Fibroblast of skin of back (primary cell): ENCODE measurements at places on chromosomes 3 and 15.
A peak's percentile ranks its signal among the peaks of the same experiment; 100 is the strongest.

GRCh38 chr15:70587896-70588567 is 175.3 kb downstream of the UACA start:
- no peak for DNase-seq

- no peak for DNase-seq
These were observed 31.4 kb downstream of the STARD5 start for GRCh38 chr15:81292523-81293001.

DNA sequence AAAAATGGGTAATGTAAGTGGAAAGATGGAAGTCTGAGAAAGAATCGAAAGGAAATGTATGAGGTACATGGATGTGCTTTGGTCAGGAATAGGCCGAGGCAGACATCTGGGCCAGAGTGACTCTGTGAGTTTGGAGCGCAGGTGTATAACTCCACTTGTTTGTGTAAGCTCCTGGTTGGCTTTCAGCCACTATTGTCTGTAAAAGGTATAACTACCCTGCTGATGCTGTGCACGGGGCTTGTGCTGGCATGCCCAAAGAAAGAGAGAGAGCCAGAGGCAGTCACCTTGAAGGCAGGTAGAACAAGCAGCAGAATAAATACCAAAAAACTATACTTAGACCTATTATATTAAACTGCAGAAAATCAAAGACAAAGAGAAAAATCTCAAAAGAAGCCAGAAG is 32.7 kb upstream of the CD96 start:
- DNase-seq, result no peak

GRCh38 chr3:19598870-19599269 is 335.1 kb downstream of the EFHB start:
- no peak for DNase-seq

DNA sequence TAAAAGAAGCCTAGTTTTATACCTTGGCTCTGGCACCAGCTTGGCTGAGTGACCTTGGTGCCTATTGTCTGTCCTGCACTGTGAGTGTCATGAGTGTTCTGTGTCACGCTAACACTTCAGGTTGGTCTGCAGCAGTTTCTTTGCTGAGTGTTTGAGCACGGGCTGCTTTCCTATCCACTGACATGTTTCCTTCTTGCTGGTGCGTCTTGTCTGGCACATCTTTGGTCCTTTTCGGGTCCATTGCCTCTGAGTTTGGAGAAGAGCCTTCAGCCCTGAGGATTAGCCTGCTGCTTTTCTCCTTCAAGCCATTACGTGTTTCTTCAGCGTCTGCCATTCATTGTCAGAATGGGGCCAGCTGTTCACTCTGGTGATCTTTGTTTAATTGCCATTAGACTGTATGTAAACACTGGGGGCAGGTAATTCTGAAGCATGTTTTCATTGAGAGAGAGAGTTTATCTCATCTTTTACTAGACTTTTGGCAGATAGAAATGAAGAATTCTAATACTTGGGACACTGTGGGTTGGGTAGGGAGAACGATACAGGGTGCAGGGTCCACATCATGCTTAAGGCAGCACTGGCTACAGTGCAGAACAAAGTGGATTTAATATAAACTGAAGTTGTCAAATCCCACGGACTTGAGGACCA is 55.5 kb downstream of the LRRC28 start:
- DNase-seq, result no peak

DNA sequence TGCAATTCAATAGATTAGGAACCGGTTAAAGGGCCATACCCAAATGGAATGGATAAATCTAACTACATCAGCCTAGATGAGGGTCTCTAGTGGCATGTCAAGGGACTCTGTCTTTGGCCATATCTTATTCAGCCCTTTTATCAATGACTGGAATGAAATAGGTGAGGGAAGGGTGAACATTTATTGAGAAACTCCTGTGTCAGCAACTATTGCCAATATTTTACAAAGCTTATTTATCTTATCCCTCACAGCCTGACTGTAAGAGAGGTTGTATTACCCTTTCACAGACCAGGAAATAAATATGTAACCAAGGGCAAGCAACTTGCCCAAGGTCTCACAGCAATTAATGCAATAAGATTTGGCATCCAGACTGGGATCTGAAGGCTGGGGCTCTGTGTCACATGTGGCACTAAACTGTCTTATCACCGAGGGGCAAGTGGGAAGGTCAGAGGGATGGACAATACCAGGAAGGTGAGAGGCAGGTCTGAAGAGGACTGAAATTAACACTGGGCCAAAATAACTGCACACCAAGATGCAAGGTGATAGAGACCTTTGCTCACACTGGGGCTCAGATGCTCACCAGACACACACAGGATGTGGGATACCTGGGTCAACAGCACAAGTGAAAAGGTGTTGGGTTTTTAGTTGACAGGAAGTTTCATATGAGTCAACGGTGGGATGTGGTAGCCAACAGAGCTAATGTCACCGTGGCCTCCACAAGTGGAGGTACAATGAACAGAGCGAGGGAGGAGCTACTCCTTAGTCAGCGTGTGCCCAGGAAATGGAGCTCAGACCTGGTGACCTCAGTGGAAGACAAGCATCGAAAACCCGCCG is 261.3 kb downstream of the RPLP1 start:
- DNase-seq, result no peak

DNA sequence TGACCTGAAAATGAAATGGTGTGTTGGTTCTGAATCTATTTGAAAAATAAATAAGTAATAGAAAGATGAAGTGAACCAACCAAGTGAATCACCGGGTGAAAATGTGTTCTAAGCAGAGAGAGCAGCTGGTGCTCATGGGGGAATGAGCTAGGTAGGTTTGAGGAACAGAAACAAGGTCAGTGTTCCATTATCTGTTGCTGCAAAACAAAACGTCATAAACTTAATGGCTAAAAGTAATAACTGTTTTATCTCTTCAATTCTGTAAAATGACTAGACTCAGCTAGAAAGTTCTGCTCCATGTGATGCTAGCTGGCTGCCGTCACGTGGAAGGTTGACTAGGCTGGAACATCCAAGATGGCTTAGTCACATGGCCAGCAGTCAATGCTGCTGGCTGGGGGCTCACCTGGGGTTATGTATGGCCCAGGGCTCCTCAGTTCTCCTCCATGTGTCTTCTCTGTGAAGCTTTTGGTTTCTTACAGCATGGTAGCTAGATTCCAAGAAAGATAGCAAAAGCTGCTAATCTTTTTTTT is 13.3 kb upstream of the SH3BP5 start:
- no peak for DNase-seq

GRCh38 chr3:55556619-55557537 is 69.8 kb upstream of the WNT5A start:
- DNase-seq, result peak; percentile 61

- DNase-seq, result no peak
These were observed 143.2 kb upstream of the LIPC start for GRCh38 chr15:58288592-58288991.

DNA sequence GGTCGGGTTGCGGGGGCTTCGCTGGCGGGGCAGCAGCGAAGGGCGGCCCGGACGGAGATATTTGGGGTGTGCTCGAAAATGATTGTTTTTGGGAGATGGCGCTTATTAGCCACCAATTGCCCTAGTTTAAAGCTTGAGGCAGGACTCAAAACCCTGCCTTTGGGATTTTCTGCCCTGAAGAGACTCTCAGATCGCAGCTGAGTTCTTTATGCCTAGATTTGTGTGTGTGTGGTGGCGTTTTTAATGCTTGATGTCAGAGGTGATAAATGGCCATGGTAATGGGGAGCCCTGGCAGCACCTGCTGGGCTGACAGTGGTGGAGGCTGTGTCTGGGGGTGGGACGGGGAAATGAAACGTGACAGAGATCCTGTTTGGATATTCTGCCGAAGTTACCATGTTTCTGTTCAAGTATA is 604 bp downstream of the KCTD6 start:
- DNase-seq, result no peak

DNA sequence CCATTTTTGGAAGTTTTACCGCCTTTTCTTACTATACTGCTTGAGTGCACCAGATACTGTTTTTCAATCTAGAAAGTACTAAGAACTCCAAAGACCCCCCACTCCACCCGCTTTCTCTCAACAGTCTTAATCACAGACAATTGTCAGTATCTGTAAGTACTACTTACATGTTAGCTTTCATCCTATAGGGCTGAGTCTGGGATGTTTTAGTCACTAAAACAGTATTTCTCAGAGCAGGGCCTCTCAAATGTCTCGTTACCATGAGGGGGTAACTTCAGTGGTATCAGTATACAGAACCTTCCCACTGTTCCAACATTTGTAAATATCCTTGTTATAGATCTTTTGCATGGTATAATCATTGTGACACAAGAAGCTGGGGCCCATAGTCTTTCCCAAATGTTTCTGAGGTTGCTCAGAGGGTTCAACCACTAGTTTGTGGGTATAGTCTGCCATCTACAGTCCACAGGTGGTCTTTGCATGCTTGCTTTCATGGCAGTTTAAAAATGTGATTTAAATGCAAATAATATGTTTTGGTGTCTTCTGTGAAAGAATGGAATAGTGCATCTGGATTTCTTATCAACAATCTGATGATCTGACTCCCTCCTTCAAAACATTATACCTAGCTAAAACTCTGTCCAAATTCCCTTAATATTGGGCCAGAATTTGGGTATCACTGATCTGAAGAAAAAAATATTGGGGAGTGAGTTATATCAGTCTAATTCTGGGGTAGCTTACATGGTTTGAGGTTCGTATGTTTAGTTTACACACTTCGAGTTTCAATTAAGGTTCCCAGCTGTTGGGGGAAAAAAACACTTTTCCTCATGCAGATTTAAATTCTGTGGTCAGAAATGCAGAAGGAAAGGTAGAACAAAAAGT is 18.0 kb upstream of the DNAJC13 start:
- DNase-seq, result peak; percentile 58

- peak; percentile 62 for DNase-seq
These were observed 879 bp upstream of the EIF5A2 start for GRCh38 chr3:170909129-170909903.

- no peak for DNase-seq
These were observed 547.2 kb upstream of the TGFBR2 start for GRCh38 chr3:30059240-30059639.

DNA sequence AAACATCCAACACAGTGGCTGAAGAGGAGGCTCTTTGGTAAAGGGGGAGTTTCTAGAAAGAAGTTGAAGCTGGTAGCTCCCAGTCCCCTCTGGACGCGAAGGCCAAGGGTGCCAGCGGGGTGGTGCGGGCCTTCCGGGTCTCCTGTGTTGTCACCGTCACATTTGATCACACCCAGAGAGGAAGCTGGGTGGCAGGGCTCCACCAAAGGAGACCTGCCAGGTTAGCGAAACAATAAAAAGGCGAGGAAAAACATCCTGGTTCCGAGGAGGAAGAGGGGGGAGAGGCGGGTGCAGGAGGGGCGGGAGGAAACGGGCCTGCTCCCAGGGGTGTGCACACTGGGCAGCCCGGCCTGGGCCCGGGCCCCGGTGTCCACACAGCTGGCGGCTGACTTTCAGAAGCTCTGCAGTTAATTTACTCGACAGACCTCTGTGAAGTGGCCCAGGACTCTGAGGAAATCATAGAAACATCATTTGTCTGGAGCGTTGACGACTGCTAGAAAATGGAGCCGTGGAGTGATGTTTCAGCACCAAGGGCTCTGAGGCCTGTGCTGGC is 12.1 kb downstream of the HEG1 start:
- no peak for DNase-seq

DNA sequence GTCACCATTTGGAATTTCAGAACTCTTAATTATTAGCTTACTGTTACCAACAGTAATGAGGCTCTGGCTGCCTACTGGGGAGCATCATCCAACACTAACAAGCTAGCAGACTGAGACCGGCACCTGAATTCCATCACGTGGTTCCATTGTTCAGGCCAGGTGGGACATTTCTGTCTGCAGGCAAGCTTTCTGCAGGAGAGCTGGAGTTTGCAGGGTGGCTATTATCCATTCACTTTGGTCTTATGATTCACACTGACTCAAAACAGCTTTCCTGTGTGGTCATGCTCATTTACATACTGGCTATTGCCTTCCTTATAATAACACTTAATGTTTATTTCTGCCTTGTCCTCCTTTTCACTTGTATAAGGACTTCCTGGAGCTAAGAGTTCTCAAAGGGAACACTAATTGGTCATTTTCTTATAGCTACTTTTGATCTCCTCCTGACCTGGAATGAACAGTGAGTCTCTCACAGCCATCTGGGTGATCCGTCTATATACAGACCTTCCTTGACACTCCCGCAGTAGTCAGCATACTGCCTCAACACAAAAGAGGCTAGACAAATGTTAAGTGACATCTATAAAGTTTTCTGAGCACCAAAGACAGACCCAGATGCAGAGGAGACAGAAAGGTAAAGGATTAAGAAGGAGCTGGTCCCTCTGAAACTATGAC is 695.4 kb downstream of the FHIT start:
- peak; percentile 59 for DNase-seq

- DNase-seq, result no peak
These were observed 243.0 kb downstream of the KBTBD8 start for GRCh38 chr3:67241084-67241483.

DNA sequence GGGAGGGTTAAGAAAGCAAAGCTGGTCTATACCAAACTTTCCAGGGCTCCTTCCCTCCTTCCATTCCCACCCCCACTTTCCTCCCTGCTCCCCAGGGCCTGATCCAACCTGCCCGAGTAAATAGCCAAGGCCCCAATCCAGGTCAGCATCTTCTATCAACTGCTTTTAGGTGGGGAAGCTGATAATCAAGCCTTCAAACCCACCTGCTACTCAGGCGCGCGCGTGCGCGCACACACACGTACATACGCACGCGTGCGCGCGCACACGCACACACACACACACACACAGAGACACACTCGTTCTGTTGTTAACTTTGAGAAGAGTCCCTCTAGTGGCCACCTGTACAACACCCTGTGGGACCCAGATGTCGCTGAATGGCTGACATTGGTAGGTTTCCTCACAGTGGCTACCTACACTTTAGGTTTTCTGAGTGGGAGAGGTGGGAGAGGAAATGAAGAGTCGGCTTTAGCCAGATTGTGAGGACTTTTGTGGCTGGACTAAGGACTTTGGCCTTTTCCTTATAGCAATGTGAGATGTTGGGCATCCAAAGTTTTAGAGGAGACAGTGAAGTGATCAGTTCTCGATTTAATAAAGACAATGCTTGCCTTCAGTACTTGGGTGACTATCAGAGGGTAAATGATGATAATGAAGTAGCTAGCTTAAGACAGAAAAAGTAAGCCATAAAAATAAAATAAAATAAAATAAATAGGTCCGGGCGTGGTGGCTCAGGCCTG is 179.9 kb upstream of the C2CD4B start:
- peak; percentile 55 for DNase-seq
